DMS153 (cell line): ENCODE measurements at places on chromosomes 3 and 15.

DNA sequence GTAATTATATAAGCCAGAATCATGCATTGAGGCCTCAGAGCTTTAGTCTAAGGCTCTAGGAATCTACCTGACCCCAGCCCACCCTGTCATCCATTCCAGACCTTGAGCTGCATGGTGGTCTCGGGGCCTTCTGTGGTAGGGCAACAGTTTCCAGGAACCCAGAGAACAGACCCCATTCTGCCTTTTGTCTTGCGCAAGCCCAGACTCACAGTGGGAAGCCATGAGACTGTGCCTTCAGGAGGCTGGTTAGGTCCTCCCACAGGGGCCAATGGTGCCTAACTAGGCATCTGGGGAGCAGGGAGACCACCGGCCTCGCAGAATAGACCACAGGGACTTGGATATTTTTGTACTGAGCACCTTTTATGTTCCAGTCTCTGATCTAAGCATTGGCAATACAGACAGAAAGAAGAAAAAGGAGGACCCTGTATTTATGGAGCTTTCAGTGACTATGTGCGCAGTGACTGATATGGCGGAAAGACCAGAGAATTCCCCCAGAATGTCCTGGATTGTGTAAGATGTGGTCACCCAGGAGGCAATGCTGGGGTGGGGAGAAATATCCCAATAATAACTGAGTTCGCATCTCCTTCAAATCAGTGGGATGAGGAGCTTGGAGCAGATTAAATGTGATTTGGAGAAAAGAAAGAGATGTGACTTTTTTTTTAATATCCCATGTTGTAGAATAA, 40.1 kb downstream of the MCF2L2 start:
- DNase-seq: no peak

DNA sequence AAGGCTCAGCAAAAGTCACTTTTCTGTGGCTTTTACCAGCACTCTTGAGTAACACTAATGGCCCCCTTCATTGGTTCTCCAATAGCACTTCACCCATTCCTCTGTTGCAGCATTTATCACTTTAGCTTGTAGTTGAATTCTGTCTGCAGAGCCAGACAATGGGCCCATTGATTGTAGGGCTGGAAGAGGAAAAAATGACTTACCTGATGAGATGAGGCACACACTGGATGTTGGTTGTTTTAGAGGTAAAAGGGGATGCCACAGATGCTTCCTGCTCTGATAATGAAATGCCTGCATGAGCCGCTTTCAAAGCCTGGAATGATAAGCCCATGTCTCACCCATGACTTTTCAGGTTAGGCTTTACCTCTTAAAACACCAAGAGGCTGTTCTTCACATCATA, 64.3 kb downstream of the PLAAT1 start:
- no peak for DNase-seq

DNA sequence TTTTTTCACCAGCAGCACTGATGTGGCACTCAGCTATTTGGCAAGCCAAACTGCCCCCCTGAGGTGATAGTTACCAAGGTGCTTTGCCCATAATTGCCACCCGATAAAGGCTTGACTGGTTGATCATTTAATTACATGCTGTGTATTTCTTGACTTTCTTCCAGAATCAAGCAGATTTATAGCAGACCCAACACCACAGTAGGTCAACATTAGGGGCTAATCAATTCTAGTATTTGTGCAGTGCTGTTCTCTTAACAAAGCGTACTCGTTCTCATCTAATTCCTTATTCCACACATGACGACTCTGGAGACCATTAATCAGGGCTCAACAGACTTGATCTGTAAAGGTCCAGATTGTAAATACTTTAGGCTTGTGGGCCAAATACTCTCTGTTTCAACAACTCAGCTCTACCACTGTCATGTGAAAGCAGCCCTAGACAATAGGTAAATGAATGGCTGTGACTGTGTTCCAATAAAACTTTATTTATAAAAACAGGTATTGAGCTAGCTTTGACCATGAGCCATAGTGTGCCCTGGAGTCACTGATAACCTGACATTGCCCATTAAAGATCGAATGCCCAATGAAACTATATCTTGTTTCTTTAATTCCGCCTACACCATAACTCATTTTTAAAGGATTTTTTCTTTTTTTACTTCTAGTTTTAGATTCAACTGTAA, 119.1 kb upstream of the TMC3 start:
- no peak for DNase-seq

DNA sequence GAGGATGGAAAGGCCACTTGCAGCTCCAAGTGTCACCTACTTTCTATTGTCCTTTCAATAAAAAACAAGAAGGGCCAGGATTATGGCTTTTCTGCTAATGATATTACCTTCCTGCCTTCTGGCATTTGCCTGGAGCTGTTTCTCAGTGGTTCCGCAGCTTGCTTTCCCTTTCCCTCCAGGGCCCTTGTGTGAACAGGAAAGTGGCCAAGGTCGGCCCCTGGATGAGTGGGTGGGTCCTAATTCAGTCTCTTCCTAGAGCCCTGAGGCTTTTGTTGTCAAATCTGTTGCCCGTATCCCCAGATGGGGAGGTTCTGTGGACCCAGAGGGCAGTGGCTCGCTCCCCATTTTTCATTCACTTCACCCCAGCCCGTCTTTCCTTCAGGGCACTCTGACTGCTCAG, 64.2 kb upstream of the UMPS start:
- DNase-seq: no peak

DNA sequence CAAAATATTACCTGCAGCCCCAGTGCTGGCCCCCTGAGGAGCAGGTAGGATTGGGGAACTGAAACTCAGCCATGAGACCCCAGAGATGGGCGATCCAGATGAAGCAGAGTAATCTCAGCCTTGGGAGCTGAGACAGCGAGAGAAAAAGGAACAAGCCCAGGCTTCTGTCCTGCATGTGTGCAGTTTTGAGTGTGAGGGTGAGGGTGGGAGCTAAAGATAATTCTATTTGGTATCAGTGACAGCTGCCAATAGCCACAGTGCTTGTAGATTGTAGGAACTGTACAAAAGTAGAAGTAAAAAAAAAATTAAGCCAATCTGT, 5.9 kb downstream of the ATP8B4 start:
- no peak for DNase-seq

DNA sequence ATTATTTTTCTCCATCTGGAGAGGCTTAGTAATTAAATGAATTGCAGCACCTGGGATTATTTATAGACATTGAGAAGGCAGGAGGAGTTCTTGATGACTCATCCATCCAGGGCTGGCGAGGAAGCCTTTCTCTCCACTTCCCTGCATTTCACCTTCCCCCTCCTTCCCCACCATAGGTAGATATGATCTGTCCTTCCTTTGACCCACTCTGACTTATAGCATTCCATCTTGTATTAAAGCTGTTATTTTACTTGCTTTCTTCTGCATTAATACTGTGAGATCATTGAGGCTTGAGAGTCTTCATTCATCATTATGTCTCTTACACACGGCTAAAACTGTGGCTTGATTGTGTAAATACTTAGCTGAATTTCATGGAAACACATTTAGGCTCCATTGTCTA, 288.8 kb downstream of the FEZF2 start:
- peak; percentile 0 for DNase-seq

- DNase-seq: no peak
These were observed 30.7 kb downstream of the LRTM1 start for GRCh38 chr3:54897028-54897711.

DNA sequence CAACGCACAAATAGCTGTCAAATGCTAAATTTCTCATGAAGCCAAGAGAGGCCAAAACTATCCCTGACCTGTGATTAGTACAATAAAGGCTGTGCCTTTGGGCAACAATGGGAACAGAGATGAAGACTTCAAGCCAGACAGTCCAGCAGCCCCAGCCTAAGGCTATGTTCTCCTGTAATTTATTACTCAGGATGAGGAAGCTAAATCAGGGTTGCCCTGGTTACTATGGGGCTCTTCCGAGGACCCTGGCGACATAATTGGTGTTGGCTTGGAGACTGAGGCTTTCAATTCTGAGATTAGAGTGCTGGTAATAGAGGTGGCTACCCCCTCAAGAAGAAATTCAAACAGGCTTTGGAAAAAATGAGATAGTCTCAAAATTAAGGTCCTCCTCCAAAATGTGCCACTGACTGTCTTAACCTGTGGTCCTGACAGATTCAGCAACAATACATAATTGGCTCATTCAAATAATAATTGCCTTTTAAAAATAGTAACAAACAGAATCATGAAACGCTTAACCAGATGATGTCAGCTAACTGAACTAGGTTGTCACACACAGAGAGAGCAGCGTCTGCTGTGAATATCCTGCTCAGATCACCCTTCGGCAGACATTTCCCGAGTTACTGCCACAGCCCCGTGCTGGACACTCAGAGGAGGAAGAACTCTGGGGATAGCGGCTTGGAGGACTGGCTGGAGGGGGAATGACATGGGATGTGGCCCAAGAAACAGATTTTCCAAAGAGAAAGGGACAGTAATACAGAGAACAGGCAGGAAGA, 43.0 kb downstream of the NSMCE3 start:
- DNase-seq: no peak

GRCh38 chr3:126245811-126246727, 65.7 kb upstream of the ALDH1L1 start:
- DNase-seq: no peak
